Caco-2 (cell line): ENCODE measurements at places on chromosomes 5 and 9.

DNA sequence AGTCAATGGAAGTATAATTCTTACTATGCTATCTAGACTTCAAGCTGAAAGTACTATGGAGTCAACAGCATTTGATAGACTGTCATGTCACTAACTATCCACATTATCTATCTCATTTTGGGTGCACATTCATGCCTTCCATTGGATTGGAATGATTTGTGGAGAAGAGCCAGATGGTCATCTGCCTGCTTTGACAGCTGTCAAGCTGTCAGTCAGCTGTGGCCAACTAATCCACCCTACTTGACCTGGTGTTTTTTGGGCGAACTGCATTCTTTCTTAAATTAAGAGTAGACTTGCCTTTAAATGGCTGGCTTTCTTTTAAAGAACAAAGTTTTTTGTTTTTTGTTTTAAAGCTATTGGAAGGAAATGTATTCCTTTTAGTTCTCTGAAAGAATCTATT, 151.5 kb downstream of the DCP2 start:
- no peak for DNase-seq

- peak; percentile 19 for DNase-seq
Observed at GRCh38 chr5:7078901-7079300, 317.0 kb upstream of the ADCY2 start.

DNA sequence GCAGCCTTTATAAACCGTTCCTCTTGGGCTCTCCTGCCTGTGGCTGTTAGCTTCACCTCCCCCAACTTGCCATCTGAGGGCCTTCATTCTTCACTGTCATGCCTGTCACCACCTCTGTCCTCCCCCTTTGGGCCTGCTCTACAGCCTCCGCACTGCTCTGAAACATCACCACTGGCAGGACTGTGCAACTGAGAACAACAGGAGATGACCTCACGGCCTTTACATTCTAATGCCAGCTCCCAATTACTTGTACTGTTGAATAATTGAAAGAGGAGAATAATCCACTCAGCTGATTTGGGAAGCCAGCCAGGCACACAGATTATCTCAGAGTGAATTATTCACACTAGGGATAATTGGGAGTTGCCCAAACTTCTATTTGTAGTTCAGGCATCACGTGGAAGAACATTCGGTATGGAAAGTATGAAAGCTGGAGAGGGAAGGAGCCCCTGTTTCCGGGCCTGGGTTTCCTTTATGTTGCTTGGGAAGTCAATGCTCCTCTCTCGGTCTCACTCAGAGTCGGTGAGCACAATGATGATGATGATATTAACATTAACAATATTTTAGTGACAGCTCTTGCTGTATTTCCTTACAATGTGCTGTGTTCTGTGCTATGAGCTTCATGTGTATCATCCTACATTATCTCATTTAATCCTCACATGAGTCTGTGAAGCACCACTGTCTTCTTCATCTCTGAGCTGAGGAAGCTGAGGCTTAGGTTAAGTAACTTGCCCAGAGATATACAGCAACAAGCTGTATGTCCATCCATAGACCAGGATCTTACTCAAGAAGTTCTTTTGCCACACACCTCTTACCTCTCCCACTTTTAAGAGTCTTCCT, 99.3 kb upstream of the LRRTM2 start:
- no peak for DNase-seq

DNA sequence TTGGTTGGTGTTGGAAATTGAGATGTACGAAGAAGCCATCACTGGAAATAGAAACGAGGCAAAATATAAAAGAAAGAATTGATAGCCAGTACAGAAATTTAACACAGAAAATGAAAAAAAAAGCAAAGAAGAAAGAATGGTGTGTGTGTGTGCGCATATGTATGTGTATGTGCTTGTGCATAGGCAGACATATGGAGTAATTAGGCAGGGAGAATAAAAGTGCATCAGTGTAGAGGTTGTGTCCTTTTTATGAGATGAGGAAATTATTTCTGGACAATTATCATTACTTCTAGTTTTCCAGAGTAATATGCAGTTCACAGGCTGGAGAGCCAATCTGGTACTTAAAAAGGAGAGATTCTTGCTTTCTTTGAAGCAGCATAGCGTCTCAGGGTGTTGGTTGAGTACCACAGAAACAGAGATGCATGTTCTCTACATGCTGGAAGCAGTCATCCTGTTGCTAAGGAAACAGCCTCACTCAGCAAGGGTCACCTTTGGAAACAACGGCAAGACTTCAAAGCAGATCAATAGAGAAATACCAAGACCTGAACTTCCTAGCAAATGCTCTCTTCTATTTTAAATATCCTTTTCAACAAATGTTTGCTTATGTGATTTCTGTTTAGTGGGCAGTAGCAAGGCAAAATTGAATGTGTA, 172.7 kb downstream of the TAF11L14 start:
- no peak for DNase-seq

DNA sequence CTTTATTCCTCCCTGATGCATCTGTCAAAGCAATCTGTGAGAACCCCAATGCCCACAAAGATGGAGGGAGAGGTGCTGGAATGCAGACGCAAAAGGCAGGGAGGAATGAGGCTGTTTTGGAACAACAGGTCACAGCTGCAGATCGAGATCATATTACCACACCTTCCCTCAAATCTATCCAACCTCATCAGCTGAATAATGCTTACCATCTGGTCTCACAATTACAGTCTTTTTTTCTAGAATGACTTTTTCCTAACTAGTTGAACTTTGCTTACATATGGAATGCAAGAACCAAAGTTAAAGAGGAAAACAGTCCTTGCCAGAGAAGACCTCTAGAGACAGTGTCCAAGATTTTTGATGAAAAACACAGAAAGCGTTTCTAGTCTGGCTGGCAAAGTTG, 158.1 kb downstream of the LPAR1 start:
- no peak for DNase-seq

- DNase-seq = no peak
Observed at GRCh38 chr5:150297236-150297890, 5.3 kb downstream of the ARSI start.

DNA sequence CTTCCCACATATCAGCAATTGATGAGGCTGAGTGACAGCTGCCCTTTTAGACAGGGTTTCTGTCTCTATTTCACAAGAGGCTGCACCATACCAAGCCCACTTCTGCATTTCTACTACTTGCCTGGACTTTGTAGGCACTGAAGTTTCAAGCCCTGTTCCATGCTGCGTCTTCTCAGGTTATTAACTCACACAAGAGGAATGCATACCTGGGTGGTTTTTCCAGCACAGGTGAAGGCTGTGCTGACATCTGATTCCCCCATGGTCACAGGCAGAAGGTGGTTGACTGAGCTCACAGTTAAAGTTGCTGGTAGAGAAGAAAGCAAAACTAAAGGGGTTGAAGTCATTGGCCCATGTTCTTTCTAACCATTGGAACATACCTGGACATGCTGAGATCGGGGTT, 86.6 kb downstream of the MAMDC2 start:
- DNase-seq = no peak

DNA sequence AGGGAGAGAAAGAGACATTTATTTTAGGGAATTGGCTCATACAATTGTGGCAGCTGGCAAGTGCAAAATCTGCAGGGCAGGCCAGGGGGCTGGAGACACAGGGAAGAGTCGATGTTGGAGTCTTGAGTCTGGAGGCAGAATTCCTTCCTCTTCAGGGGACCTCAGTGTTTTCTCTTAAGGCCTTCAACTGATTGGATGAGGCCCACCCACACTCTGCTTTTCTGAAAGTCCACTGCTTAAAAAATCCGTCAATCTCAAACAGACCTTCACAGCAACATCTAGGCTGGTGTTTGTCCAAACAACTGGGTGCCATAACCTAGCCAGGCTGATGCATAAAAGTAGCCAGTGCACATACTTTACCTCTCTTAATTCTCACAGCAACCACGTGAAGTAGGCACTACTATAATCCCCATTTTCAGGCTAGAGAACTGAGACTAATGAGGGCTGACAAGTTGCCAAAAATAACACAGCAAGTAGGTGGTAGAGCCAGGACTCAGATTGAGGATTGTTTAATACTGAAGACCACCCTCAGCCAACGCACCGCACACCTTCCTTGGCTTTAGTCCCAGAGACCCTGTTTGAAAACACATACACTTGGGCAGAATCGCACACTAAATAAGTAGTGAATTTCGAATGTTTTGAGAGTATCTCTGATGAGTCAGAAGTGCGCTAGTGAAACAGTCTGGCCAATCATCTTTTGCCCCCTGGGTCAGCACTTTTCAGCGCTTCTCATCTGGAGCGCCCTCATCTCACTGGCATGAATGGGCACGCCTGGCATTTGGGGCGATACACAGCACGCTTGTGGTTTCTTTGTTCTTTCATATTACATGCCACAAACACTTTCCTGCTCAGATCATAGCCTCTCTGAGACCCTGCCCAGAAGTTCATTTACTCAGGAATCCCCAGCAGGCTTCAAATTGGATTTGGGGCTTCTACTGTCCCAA, 591.4 kb downstream of the CCDC171 start:
- DNase-seq = no peak

DNA sequence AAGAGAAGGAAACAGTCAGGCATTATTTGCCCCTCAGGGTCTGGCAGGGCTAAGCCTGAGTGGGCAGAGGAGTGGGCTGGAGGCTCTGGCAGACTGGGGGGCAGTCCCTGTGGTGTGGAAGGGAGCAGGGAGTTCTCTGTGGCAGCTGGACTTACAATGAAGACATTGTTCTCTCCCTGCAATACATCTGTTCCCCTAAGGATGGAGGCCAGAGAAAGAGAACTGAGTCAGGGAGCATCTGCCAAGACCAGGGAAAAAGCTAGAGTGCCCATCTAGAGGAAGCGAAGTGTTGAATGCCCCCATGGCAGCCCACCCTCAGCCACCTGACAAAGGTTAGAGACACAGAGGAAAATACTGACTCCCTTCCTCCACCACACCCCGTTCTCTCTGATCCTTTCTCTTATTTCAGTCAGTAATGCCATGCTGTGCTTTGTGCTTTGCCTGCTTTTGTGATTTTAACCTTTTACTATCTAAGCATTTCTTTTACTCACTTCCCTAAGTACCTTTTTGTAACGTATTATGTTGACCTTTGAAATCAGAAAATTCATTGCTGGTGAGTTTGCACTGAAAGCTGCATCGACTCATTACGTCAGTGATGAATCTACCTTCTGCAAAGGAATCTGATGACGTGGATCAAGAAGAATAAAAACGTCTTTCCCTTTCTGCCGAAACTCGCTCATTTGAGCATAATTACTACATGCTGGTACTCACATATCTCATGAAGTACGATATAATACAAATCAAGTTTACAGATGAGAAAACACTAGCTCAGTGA, 76.0 kb downstream of the ACTL7B start:
- no peak for DNase-seq

GRCh38 chr5:133072021-133072420, 20.2 kb downstream of the HSPA4 start:
- DNase-seq = no peak

- DNase-seq = no peak
Observed at GRCh38 chr5:180114304-180115003, 42.9 kb upstream of the RNF130 start.

DNA sequence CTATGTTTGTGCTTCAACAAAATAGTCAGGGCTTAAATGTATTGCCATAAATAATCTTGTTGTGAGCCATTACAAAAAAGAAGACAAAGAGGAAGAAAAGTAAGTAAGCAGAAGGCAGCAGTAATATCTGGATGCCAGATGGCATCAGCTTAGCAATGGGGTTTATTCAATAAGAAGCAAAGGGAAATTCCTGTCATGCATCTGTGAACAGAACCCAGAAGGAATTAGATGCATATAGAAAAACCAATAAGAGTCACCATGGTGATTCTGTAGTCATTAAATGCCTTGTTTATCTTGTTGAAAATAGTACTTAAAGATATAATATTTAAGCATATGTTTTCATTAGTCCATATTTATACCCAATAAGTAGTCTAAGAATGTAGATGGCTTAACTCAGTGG, 216.0 kb downstream of the ADAMTSL1 start:
- DNase-seq = no peak

DNA sequence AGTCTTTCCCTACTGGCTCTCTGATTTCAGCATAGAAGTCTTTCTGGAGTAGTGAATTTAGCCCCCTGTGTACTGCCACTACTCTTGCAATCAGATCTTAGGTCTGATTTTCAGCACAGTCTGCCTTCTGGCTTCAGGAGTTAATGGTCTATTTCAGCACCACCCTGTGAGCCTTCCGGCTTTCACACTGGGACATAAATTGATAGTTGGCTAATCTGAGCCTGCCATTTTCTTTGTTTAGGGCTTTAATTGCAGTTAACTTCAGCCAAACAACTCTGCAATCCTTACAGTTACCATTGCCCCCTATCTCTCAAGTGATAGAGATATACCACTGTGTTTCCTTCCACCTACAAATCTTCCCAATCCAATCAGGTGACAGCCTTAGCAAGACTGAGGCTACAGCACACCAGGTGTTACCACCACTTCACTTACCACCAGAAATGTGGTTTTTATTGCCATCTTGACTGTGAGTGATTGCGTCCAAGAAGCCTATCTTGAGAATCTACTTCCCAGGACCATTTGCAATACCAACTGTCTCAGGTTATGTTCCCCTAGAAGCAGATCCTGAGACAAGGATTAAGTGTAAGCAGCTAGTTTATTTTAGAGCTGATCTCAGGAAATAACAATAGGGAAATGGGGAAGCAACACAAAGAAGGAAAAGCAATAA, 51.9 kb upstream of the NEK6 start:
- DNase-seq = no peak

DNA sequence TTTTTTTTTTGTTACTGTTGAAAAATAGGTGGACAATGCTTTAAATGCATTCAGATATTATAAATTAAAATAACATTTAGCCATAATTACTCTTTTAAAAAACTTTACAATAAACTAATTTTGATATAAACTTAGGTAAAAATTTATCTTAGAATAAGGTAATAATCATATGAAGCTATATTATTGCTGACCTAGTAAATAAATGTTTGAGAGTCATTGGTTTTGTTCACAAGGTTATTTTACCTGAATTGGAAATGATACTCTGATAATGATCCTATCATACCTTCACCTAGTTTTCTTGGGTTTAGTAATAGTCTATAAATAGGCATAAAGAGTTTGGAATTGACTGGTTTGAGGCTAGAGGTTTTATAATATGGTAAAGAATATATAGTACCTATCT, 1076.4 kb upstream of the CDH6 start:
- DNase-seq = no peak
